ENCODE measurements at places on chromosomes 7 and 10.

DNA sequence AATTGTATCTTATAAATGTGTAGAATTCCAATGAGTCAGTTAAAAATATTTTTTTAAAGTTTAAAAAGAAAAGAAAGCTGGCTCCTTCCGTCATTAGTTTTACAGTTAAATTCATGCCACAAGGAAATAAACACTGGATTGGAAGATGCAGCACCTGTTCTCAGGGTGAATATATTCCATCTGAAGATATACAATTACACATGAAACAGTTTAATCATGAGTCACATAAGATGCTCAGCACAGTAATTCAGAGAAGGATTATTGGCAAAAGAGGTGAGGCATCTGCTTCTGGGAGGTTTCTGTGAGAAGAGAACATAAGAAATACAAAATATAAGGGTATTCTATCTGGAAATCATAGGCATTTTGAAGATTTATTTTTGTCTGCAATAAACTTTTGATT, 376.5 kb upstream of the SORCS1 start:
- no peak for DNase-seq

DNA sequence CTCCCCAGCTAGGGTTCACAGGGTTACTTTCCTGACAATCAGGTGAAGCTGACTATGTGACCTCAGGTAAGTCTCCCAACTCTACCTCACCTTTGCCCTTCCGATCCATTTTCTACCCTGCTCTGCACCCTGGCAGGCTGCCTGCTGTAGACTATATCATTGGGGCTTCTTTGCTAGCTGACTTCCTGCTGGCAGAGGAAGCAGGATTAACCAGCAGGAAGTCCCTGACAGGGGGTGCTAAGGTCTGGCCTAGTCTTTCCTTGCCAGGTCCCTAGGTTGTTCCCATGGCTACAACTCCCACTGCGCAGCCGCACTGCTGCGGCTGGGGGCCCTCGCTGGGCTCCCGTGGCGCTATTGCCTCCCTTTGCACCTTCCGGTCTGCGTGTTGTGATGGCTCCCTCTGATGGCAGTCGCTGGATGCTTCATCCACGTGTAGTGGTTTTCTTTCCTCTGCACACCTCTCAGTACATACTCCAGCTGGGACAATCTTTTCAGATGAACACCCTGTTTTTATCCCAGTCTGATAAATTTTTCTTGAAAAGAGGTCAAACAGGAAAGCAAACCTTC, 365.9 kb downstream of the REEP3 start:
- DNase-seq, result no peak

- DNase-seq, result no peak
These were observed 70.8 kb downstream of the SGMS1 start for GRCh38 chr10:50552771-50553535.

DNA sequence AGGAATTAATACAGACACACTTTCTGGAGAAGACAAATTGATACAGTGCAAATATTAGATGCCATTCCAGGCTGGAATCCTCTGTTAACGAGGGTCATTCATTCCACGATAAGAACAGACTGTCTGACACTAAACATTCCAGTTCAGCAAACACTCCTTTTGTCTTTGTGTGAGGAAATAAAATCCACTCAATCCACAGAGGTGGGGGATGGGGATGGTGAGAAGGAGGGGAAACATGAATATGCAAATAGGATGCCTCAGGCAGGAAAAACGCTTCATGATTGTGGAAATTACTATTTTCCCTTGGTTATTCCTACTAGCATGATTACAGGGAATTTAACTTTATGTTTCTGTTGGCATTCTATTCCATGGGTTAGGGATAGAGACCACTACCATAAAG, 196.9 kb upstream of the CDCA7L start:
- DNase-seq, result no peak

- no peak for DNase-seq
These were observed 79.4 kb downstream of the FAM241B start for GRCh38 chr10:69709366-69709941.

GRCh38 chr7:116576350-116577319, 51.8 kb downstream of the CAV1 start:
- DNase-seq, result peak; percentile 97

- no peak for DNase-seq
These were observed 31.2 kb downstream of the LRRC4 start for GRCh38 chr7:128000048-128000447.

GRCh38 chr10:51156926-51157325, 82.6 kb downstream of the PRKG1 start:
- DNase-seq, result peak; percentile 96

DNA sequence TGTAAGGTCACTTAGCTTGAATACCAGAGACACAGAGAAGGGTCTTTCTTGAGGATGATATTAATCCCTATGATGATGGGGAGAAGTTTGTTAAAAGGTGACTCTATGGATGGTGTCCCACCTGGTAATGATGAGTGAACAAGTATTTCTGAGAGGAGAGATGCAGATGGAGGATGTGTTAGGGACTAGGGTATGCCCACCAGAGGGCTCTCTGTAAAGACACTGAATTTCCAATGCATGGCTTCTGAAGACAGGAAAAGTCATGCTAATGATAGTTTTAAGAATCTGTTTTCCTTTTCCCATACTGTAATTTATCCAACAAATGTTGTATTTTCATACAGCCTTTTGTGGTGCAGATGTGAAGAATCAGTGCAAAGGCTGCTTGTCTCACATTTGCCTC, 1250.9 kb upstream of the CELF2 start:
- DNase-seq, result no peak

DNA sequence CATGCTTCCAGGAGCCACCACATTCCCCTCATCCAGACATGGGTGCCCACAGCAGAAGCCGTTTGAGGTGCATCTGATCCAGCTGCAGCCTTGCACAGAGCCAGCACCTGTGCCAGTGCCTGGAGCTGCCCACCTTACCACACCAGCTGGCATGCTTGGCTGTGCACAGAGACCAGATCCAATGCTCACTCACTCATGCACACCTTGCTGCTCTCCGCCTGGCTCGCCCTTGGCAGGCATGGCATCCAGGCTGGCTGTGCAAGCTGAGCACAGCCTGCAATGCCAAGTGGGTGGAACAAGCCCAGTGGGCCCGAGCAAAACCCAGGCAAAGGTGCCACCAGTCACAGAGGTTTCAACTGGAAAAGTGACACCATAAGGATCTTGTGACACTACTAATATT, 66.9 kb upstream of the SEMA3A start:
- no peak for DNase-seq

GRCh38 chr7:70763961-70764691, 367.8 kb upstream of the GALNT17 start:
- DNase-seq, result no peak

- DNase-seq, result no peak
These were observed 20.9 kb downstream of the NUDCD3 start for GRCh38 chr7:44469461-44470134.

DNA sequence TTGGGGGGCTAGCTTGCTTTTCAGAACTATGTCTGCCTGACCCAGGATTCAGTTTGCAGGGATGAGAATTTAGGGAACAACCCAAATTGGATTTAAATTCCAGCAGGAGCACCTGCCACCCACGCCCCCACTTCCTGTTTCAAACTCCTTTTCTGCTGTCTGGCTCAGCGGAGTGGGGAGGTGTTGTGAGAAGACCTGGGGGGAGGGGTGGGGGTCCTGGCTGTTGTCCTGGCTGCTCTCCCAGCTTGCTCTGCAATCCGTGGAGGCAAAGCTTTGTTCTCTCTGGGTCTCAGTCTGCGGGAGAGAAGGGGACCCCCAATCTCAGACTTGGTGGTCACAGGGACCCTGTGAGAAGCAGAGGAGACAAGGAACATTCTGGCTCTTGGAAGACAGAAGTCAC, 799 bp downstream of the KCNK18 start:
- DNase-seq, result no peak

DNA sequence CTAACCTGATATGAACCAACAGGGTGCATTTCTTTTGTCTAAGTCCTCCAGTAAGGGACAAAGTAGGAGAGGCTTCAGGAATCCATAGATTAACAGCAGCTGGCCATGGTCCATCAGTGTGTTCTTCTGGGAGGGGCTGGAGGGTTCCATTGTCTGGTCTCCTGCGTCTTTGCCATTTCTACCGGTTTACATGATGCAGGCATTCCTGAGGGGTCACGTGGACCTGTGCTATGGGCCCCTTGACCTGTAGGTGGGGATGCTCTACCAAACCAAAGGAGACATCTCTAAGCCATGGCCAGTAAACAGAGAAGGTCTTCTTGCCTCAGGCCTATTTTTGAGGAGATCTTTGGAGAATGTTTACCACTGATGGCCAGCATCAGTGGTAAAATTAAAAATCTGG, 28.7 kb upstream of the HABP2 start:
- DNase-seq, result no peak

GRCh38 chr7:41501466-41501865, 201.4 kb downstream of the INHBA start:
- DNase-seq, result no peak

DNA sequence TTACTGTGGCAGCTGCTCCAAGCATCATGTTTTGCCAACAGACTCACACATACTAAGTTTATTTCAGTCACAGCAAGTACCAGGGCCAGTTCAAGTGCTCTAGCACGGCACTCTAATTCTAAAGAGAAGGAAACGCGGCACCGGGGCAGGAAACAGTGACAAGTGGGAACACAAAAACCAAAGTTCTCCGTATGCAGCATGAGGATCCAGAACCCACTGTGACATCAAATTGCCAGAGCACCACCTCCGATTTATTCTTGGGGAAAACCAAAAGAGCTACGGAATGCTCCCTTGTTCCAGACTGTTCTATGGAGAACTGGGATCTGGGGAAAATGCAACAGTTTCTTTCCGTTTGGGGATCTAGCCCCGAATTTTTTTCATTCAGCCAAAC, 448 bp upstream of the PTER start:
- DNase-seq, result peak; percentile 2
